Activated naive CD8-positive, alpha-beta T cell treated with anti-CD3 and anti-CD28 coated beads, Interleukin-2, amount 10 ng/mL, durations not matched to agents 7 days and 5 days (primary cell): ENCODE measurements at places on chromosomes 4 and X. TPM values are rescaled to one million over a fixed set of nuclear protein-coding genes. Genes with fewer than 3 reads are reported as not detected.

Gene RTL9
- not detected for total RNA-seq

Gene TEX13C
- total RNA-seq: not detected

Gene COL25A1
- total RNA-seq: 0.67 TPM

Gene CCNA2
- 86.4 TPM for total RNA-seq

Gene PHKA1
- total RNA-seq: 0.48 TPM

Gene SNX12
- 38.7 TPM for total RNA-seq

Gene ANOS1
- 0.08 TPM for total RNA-seq

Gene SOD3
- not detected for total RNA-seq

Gene ADAM29
- total RNA-seq: not detected

Gene SMPX
- total RNA-seq: not detected

Gene ANXA10
- total RNA-seq: not detected

Gene NDP
- total RNA-seq: not detected

Gene ETDA
- total RNA-seq: not detected

Gene CPEB2
- total RNA-seq: 15.0 TPM

Gene FAT4
- total RNA-seq: 0.03 TPM

Gene CT45A2
- not detected for total RNA-seq

Gene CT83
- not detected for total RNA-seq

Gene ASMT
- total RNA-seq: not detected

Gene RAB39B
- 9.4 TPM for total RNA-seq

Gene PDE5A
- 0.82 TPM for total RNA-seq

Gene SPANXN3
- total RNA-seq: not detected

Gene ATP5ME
- 191 TPM for total RNA-seq

Gene TMPRSS11F
- total RNA-seq: not detected

Gene FDCSP
- not detected for total RNA-seq

Gene RHOH
- total RNA-seq: 190 TPM

Gene USP17L19
- not detected for total RNA-seq

Gene ODAM
- not detected for total RNA-seq

Gene RNF212
- total RNA-seq: 7.3 TPM

Gene TACC3
- total RNA-seq: 234 TPM

Gene TMEM35A
- not detected for total RNA-seq

Gene TMSB15C
- 5.1 TPM for total RNA-seq

Gene NEUROG2
- total RNA-seq: not detected

Gene FREM3
- total RNA-seq: not detected

Gene ADD1
- 261 TPM for total RNA-seq

Gene TBC1D8B
- 2.2 TPM for total RNA-seq

Gene ASB9
- total RNA-seq: 0.71 TPM

Gene NWD2
- total RNA-seq: not detected

Gene GPRASP1
- total RNA-seq: 12.7 TPM

Gene NCAPG
- 66.6 TPM for total RNA-seq
